ENCODE measurements at places on chromosomes 11 and 22.

- DNase-seq = no peak
Observed at GRCh38 chr11:111449696-111450479, 62.3 kb downstream of the BTG4 start.

- DNase-seq = no peak
Observed at GRCh38 chr22:20533879-20534265, 26.5 kb downstream of the MED15 start.

GRCh38 chr22:42331014-42331413 is 60.6 kb upstream of the TCF20 start:
- no peak for DNase-seq

- peak; percentile 36 for DNase-seq
Observed at GRCh38 chr11:66543263-66544107, 2.4 kb downstream of the ZDHHC24 start.

DNA sequence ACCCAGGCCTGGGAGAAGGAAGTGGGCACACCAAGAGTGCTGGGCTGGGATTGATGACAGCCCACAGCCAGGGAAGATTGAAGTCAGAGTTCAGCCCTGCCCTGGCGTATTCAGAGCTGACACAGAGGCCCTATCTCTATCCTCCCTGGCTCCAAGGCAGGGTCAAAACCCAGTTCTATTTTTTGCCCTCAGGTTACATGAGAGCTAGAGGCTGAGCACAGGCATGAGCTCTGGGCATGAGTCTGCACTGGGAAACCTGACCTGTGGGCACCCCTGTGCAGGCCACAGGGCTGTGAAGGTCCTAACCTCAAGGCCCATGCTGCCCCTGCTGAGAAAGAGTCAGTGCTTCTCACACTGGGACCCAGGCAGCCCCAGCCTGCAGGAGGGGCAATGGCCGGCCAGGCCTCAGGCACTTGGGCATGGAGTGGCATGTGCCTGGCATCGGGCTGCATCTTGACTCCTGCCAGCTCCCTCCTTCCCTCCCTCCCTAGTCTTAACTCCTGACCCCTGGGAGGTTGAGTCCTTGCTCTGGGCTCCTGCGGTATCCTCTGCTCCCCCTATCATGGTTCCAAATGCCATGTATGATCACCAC is 5.4 kb downstream of the SLC35E4 start:
- no peak for DNase-seq

- DNase-seq = peak; percentile 31
Observed at GRCh38 chr11:13962562-13963168, at the start of gene SPON1. TSS of gene SPON1 (plus strand) at chr11:13962723. CDS start at chr11:13962905, 182 bp downstream.

DNA sequence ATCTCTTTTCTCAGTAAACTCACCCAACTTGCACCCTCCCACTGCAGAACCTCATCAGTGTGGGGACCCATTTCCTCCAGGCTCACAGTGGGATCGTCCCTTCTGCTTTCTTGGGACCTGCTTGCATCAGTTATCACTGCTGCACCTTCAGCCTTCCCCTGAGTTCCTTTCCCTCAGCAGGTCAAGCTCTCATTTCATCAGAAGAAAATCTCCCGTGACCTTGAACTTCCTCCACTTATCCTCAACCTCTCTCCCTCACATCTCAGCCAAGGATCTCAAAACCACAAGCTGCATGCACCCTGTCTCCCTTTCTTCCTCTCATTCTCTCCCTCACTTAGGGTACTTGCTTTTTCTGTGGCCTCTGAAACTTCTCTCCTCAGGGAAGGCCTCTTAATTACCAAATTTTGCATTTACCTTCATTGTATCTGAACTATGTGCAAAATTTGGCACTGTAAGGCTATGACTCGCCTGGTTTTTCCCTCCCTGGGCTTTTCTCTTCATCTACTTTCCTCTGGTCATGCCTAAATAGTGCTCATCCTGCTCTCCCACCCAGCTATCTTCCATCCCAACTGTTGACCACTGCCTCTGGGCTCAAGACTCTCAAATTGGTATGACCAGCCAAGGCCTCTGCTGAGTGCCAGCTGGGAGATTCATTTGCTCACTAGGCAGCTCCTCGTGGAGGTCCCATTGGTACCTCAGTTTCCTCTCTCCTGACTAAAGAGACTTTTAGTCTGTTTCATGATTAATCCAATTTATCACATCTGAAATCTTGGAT is 2.7 kb upstream of the RCE1 start:
- no peak for DNase-seq

DNA sequence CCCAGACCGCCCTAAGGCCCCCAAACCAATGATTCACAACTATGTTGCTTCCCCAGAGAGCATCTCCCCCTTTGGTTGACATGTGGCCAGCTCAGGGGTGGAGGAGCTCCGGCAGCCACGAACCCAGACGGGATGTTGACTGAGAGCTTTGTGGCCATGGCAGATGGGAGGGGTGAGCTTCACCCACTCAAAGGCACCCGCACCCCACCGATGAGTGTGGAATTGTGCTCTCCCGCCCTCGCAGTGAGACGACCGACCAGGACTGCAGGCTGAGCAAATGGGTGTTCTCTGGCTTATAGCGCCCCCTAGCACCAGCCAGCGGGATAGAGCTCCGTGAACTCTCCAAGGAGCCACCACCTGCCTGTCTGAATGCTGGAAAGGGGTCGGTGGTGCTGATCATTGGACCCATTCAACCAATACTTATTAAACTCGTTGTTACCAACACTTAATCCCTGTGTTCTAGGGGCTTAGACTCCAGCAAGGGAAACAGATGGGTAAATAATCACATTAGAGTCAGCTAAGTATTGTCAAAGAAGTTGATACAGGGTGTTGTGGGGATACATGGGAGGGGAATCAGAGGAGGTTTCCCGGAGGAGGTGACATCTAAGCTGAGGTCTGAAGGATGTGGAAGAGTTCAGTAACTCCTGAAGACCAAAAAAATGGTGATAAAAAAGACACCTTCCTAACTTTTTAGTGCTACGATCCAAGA is 4.5 kb upstream of the TIMP3 start:
- no peak for DNase-seq

- DNase-seq = no peak
Observed at GRCh38 chr11:117878314-117878938, 2.0 kb upstream of the FXYD6 start.

DNA sequence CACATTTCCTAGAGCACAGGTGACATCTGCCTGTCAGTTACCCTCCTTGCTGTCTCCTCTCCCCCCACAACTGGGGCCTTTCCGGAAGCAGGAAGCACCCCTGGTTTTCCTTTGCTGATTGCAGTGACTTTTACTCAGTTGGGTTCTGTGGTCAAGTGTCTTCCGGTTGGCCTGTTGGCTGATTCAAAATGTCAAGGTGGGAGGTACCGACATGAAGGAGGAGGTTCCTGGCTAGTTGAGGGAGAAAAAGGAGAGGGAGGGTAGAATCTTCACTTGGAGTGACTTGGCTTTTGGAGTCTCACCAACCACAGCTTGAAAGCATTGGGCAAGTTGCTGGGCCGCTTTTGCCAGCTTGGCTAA is 9.3 kb upstream of the ADAMTS15 start:
- DNase-seq = no peak

GRCh38 chr11:134736251-134736947 is 324.4 kb upstream of the B3GAT1 start:
- no peak for DNase-seq

GRCh38 chr11:2846056-2846455 is 39.5 kb downstream of the CDKN1C start:
- DNase-seq = no peak

- DNase-seq = no peak
Observed at GRCh38 chr22:36936362-36937116, 23.1 kb downstream of the CSF2RB start.

Measured in NCI-H2227 treated with DMSO at 0.1 percent for 48 hours (cell line).